Caudate nucleus (tissue), 63 donors: ENCODE measurements at places on chromosomes 2 and 18.
A peak's percentile ranks its signal among the peaks of the same experiment; 100 is the strongest.

- no peak for DNase-seq
Observed at GRCh38 chr2:29175338-29175737, 60.1 kb downstream of the CLIP4 start.

- no peak for DNase-seq
Observed at GRCh38 chr2:121450301-121450700, 80.4 kb upstream of the RNU4ATAC start.

GRCh38 chr2:70469435-70469834 is 84.2 kb downstream of the TGFA start:
- DNase-seq = no peak

DNA sequence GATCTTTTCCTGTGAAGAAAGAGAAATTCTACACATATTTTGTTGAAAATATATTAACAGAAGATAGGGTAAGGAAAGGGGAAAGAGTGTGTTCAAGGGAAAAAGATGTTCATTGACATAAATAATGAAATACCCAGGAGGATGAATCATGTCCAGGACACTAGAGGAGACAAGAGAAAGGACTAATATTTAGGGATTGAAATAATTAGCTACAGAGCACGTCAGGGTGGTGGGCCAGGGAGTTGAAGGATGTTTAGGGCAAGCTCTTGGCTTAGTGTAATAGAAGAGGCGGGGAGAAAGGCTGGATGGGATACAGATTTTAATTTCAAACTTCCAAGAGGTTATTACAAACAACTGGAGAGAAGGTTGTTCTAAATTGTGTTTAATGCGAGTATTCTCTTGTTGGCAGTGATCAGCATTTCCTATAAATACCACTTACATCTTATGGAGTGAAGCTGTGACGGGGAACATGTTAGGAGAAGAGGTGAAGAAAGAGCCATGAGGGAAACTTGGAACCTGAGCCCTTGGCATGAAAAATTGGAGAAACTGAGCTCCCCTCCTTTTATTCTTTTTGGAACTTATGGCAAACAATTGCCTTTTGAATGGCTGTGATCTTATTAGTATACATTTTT is 36.6 kb upstream of the CETN1 start:
- no peak for DNase-seq

DNA sequence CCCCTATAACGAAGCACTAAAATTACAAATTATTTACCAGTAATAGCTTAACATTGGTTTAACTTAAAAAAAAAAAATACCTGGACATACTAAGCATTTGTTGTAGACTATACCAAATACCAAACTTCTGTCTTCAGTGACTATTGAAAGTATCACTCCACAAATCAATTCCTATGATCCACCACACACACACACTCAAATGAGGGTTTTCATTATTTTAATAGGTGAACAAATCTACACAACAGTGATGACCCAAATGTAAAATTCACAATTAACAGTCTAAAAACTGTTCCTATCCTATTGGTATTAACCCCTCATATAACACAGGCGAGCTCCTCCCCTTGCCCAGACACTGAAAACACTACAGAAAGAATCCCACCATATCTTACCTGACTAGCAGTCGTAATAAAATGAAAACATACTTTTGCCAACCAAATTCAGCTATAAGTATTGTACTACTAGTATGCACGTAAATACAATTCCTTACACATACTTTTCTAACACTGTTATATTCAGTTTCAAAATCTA is 2.5 kb downstream of the SP3 start:
- no peak for DNase-seq

GRCh38 chr2:178422097-178422496 is 28.9 kb downstream of the PRKRA start:
- no peak for DNase-seq

DNA sequence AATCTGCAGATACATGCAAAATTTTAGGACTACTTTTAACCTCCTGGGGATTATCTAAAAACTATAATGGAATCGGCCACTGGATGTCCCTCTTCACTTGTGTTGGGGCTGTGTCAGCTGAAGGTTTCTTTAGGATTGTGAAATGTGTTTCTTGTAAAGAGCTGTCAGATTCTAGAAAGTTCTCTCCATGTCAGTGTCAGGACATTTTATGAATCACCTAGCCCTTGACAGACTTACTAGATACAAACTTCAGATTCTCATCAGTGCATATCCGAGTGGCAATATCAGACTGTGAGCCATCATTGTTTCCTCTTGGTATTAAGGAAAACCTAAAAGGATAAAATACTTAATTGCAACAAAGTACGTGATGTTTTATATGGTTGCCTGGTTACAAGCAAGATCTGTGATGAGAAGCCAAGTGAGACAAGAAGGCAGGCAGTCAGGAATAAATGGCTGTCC is 107.3 kb downstream of the CPS1 start:
- no peak for DNase-seq

DNA sequence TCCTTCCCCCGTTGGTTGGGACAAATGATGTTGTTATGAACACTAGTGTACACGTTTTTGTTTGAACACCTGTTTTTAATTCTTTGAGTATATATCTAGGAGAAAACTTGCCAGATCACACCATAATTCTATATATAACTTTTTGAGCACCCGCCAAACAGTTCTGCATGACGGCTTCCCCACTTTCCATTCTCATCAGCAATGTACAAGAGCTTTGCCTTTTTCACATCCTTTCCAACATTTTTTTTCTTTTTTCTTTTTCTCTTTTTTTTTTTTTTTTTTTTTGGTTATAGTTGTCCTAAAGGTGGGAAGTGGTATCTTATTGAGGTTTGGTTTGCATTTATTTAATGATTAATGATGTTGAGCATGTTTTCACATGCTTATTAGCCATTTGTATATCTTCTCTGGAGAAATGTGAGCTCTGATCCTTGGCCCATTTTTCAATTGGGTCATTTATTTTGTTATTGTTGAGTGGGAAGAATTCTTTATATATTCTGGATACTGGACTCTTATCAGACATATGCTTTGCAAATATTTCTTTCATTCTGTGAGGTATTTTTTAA is 86.9 kb upstream of the ZC3H15 start:
- no peak for DNase-seq

DNA sequence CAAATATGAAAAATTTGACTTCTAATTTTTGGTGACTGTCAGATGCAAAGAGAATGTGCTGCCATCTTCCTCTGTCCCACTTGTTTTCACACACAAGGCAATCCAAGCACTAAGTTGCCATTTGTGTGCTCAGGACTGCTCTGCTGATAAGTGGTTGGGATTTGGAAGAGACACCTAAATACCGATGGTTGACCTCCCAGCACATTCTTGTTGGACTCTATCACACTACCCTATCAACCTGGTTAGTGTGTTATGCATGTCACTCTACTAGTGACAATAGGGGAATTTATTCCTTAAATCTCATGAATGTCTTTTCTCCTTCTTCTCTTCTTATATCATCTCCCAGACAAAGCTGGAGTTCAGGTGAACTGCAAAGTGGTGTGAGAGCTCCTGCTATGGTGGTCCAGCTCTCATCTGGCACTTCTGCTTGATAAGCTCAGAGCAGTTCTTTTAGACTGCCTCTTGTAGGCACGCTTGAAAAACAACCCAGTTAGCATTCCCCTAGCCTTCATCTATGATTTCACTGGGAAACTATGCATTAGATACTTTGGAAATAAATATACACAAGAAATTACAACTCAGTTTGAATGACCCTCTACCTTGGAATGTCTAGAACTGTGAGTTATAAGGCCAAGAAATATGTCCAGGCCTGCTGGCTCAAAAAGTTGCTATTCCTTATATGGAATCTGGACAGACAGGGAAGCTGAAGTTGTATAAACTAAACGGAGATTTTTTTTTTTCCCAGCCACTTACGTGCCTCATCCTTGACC is 404.8 kb downstream of the MEIS1 start:
- DNase-seq = no peak

GRCh38 chr2:46549166-46549844 is 69.9 kb downstream of the TMEM247 start:
- peak; percentile 47 for DNase-seq

DNA sequence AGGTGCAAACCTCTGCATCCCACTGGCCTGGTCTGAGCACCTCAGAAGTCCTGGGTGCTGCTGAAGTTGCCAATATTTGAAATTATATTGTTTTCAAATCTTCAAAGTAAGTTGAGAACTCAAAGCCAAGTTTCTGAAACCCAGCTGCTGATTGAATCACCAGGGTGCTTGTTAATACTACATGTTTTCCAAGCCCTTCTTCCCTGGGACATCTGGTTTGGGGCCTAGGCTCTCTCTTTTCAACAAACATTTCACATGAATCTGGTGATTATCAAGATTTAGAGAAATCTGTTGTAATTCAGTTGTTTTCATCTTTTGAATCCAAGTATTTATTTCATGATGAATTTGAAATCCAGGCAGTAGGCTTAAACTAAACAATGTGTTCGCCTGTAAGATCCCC is 24.4 kb downstream of the MLPH start:
- DNase-seq = no peak

- no peak for DNase-seq
Observed at GRCh38 chr2:26471766-26472706, 5.9 kb downstream of the OTOF start.

- no peak for DNase-seq
Observed at GRCh38 chr2:155115846-155116245, 417.4 kb downstream of the KCNJ3 start.

DNA sequence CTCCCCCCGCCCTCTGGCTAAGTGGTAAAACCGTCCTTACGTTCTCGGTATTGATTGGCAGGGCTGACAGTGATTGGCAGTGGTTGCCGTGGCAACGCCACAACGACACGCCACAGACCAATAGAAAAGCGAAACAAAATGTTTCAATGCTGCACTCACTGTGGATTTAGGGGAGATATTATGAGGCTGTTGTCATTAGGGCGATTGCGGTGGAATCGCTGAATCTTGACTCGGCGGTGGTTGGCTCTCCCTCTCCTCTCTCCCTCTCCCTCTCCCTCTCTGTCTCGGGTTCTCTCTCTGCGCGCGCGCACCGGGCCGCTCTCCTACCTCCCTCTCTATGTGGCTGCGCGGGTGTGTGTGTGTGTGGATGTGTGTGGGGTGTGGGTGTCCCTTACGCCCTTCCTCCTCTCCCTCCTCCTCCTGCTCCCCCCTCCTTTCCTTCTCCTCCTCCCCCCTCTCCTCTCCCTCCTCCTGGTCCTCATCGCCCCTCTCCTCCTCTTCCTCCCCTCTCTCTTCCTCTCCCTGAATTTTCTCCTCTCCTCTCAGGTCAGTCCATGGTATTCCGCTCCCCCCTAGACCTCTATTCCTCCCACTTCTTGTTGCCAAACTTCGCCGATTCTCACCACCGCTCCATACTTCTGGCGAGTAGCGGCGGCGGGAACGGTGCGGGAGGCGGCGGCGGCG is at the start of gene SIX3:
Gene SIX3 (plus strand): TSS at position 152 of the 684 bp plus-strand sequence. CDS start 403 bp downstream, at position 555.
- DNase-seq = peak; percentile 77

DNA sequence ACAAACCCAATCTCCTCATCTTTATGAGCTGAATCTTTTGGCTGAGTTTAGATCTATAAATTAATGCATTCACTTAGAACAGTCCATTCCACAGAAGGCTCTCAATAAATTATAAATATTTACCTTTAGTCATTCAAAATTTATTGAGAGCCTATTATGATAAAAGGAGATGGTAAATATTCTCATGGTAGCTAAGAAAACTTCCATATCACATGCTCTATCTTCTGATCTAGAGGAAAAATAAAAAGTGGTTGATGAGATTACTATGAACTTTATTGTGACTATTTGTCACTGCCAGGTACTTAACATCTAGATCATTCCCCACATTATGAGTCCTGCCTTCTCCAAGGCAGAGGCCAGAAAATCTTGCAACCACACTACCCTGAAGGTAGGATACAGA is 62.4 kb downstream of the L3MBTL4 start:
- no peak for DNase-seq

DNA sequence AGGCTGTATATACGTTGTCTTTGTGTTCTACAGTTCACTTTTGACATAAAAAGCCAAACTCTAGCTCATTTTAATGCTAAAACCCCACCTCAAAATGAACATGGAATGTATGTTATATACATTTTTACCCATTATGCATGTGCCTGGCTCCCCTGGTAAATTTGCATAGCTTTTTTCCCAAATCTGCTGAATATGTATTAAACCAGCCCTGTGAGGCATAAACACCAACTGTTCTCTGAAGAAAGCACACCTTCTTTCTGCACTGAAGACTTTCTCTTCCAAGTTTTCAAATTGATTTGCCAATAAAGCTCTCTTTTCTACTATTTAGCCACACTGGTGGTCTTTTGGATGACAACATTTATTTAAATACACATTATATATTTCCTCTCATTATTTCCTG is 549.4 kb downstream of the TRIB2 start:
- no peak for DNase-seq
